Tracheal epithelial cell (primary cell): ENCODE measurements at places on chromosomes 11 and 22. TPM values are rescaled to one million over a fixed set of nuclear protein-coding genes. Genes with fewer than 3 reads are reported as not detected.

Gene PIK3IP1
- 12.6 and 32.0 TPM in 2 replicates for total RNA-seq

Gene OR2D2
- not detected in 2 replicates for total RNA-seq

Gene MFRP
- total RNA-seq, result not detected in 2 replicates

Gene CASTOR1
- 6.0 and 6.7 TPM in 2 replicates for total RNA-seq

Gene HTR3B
- total RNA-seq, result not detected in 2 replicates

Gene RBMXL2
- total RNA-seq, result under 0.01 TPM in 1 of 2 replicates, not detected in the other

Gene ELF5
- total RNA-seq, result 0.43 TPM in 1 of 2 replicates, not detected in the other

Gene SMTNL1
- total RNA-seq, result not detected in 2 replicates

Gene SHANK3
- 1.5 and 2.7 TPM in 2 replicates for total RNA-seq

Gene TBX1
- 10.1 and 13.4 TPM in 2 replicates for total RNA-seq

Gene DNAJB13
- total RNA-seq, result under 0.01 and 0.24 TPM in 2 replicates

Gene PHOX2A
- total RNA-seq, result not detected in 2 replicates

Gene STK33
- 3.6 and 5.1 TPM in 2 replicates for total RNA-seq

Gene INS
- total RNA-seq, result not detected in 2 replicates

Gene CHRM4
- not detected in 2 replicates for total RNA-seq

Gene TRAF6
- total RNA-seq, result 6.8 and 7.5 TPM in 2 replicates

Gene MIAT
- total RNA-seq, result 0.43 and 0.48 TPM in 2 replicates

Gene KIRREL3
- total RNA-seq, result 1.4 TPM in 1 of 2 replicates, not detected in the other

Gene ACTN3
- total RNA-seq, result not detected in 2 replicates

Gene SMC1B
- total RNA-seq, result not detected in 2 replicates

Gene ATP6V1E1
- 130 and 166 TPM in 2 replicates for total RNA-seq

Gene EIF4ENIF1
- 7.5 and 46.5 TPM in 2 replicates for total RNA-seq

Gene HIRA
- total RNA-seq, result 16.1 and 20.2 TPM in 2 replicates

Gene C22orf31
- not detected in 2 replicates for total RNA-seq

Gene CELSR1
- total RNA-seq, result 51.2 and 81.2 TPM in 2 replicates

Gene SYT8
- total RNA-seq, result 1.9 and 2.8 TPM in 2 replicates

Gene MFNG
- 0.43 and 2.2 TPM in 2 replicates for total RNA-seq

Gene NEU3
- 3.9 and 7.7 TPM in 2 replicates for total RNA-seq

Gene TNRC6B
- total RNA-seq, result 6.0 and 8.7 TPM in 2 replicates

Gene BDNF
- total RNA-seq, result 1.4 and 2.1 TPM in 2 replicates

Gene SUSD2
- total RNA-seq, result 0.24 TPM in 1 of 2 replicates, not detected in the other

Gene MCM5
- total RNA-seq, result 12.1 and 15.2 TPM in 2 replicates

Gene CENATAC
- total RNA-seq, result 10.7 and 13.5 TPM in 2 replicates

Gene NCAM1
- 0.24 TPM in 1 of 2 replicates, not detected in the other for total RNA-seq

Gene KCNJ1
- total RNA-seq, result 0.43 TPM in 1 of 2 replicates, not detected in the other

Gene PSMC3
- total RNA-seq, result 73.3 and 106 TPM in 2 replicates

Gene GALNT18
- total RNA-seq, result 31.8 and 38.8 TPM in 2 replicates

Gene PLAAT5
- total RNA-seq, result 0.21 TPM in 1 of 2 replicates, not detected in the other

Gene P2RX3
- total RNA-seq, result not detected in 2 replicates

Gene SLC22A25
- total RNA-seq, result not detected in 2 replicates

Gene NRGN
- not detected in 2 replicates for total RNA-seq

Gene PLAAT3
- 1.9 and 15.9 TPM in 2 replicates for total RNA-seq

Gene PTPN5
- not detected in 2 replicates for total RNA-seq

Gene GPR83
- under 0.01 TPM in 2 replicates for total RNA-seq

Gene HOATZ
- total RNA-seq, result not detected in 2 replicates

Gene KDM4E
- total RNA-seq, result not detected in 2 replicates

Gene SLC22A6
- not detected in 2 replicates for total RNA-seq

Gene NOX4
- total RNA-seq, result 0.64 and 1.4 TPM in 2 replicates

Gene SCGB1D2
- not detected in 2 replicates for total RNA-seq

Gene RASSF10
- 1.2 and 1.5 TPM in 2 replicates for total RNA-seq
